ENCODE measurements at places on chromosomes 1 and 21. TPM values are rescaled to one million over a fixed set of nuclear protein-coding genes. Genes with fewer than 3 reads are reported as not detected.

DNA sequence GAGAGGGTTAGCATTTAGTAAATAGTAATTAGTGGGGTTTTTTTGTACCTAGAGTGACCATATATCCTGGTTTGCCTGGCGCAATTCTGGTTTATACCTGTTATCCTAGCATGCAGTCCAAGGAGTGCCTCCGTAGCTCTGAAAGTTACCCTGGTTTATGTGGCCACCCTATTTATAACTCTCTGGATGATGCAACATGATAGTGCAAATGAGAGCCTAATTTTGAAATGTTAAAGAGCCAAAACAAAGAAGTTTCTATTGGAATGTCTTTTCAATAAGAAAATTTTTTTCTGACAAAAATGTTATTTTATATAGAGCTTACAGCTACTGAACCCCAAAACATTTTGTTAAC lies 5.7 kb downstream of the AHCYL1 start:
- no peak for DNase-seq

The NT5C1A gene
- not detected for total RNA-seq

- DNase-seq = peak; percentile 94
Measured at GRCh38 chr1:172254521-172255222, 165.8 kb upstream of the C1orf105 start.

- DNase-seq = no peak
Measured at GRCh38 chr21:31795992-31796391, 64.1 kb upstream of the SCAF4 start.

The URB2 gene
- 6.4 TPM for total RNA-seq

DNA sequence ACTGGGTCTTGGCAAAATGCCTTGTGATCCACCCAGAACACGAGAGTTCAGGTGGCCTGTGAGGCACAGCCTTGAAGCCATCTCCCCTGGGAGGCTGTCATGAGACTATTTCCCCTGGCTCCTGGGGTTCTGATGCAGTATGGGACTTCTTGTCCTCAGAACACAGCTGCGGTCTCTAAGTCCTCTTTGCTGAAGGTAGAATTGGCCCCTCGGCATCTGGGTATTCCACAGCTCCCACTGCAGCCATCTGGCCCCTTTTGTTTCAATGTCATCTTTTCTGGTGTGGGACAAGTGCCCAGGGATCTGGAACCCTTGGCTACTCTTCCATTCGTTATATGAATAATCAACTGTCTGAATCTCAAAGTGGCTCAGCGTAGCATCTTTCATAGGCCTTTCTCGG lies 17.0 kb upstream of the LY9 start:
- no peak for DNase-seq

DNA sequence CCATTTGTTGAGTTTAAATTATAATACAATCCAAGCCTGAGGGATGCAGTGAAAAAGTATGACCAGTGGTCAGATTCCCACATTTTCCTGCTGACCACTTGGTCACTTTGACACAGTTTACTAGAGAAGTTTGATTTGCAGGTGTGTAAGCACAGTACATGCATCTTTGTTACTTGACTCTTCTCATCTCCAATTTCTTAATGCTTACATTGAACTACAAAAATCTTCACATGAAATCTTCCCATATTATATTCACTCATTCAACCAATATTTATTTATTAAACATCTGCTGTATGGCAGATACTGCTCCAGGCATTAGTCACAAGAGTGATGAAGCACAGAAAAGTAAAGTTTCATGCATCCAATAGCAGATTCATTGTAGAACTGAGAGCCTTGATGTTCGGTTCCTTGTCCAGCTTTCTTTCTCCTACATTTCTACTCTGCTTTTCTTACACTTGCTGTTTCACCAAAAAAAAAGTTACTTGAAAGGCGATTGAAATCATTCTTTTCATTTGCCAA lies 211.7 kb downstream of the NFIA start:
- no peak for DNase-seq

DNA sequence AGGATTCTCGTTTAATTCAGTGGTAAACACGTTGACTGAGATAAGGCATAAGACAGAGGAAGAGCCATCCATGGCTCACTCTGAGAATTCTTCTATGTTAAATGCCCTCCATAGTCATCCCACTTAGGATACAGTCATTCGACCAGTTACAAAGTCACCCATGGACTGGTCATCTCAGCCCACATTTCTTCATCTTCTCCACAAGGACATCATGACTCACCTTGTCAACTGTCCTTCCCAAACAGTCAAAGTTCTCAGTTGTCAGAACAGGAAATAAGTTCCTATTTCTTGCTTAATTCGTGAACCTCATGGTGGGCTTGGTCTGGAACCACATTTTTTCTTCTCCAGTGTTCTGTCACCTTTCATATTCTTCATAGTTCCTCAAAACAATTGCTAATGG lies 133.2 kb downstream of the TGFB2 start:
- DNase-seq = peak; percentile 82

DNA sequence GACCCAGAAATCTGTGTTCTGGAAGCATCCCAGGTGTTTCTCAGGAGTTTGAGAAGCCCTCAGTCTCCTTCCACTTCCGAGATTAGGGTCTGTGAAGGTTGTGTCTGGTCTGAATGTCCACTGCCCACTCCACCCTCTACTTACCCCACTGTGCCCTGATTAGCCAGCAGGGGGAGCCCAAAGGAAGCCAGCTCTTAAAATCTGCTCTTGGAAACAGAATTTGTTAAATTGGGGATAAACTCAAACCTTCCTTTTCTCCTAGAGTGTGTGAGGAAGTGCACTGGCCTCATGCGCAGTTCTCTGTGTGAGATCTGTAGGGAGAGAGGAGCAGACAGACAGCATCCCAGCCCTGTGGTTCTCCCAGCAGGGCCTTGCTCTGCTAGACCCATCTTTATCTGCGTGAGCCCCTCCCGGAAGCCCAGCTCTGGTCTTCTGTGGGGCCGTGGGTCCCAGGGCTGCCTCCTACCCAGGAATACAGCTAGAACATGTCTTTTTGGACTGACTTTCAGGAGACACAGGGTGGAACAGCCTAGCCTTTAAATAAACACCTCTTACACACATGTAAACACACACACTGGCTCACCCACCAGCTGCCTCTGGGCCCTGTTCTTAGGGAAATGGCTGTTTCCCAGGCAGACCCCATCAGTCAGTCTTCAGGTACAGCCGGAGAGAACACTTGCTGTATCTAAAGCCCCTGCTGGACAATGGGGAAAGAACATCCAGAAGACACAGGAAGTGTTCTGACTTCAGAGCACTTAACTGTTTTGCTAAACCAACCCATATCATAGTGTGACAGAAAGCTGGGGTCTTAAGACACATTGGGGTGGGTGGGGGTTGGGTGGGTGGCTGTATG lies 52.2 kb downstream of the SMYD2 start:
- peak; percentile 63 for DNase-seq

- DNase-seq = no peak
Measured at GRCh38 chr1:150282558-150282958, 204 bp downstream of the CIART start.

The PLA2G4A gene
- 10.2 TPM for total RNA-seq

DNA sequence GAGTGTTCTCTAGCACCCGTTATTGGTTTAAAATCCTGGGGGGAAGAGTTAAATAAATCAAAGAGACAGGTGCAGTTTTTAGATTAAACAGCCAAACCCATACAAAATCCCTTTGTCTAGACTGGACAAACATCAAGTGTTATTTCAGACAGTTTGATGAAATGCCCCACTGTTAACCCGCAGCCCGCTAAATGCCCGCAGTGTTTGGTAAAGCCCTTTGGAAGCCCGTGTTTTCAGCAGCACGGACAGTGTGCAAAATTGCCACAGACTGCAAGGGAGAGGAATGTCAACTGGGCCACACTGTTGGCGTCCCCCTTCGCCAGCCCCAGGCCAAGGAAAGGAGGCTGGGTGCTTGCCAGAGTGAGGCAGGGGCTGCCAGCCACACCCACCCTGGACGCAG lies 26.6 kb downstream of the AJAP1 start:
- no peak for DNase-seq

- no peak for DNase-seq
Measured at GRCh38 chr1:160578175-160578524, 1.1 kb downstream of the CD84 start.

DNA sequence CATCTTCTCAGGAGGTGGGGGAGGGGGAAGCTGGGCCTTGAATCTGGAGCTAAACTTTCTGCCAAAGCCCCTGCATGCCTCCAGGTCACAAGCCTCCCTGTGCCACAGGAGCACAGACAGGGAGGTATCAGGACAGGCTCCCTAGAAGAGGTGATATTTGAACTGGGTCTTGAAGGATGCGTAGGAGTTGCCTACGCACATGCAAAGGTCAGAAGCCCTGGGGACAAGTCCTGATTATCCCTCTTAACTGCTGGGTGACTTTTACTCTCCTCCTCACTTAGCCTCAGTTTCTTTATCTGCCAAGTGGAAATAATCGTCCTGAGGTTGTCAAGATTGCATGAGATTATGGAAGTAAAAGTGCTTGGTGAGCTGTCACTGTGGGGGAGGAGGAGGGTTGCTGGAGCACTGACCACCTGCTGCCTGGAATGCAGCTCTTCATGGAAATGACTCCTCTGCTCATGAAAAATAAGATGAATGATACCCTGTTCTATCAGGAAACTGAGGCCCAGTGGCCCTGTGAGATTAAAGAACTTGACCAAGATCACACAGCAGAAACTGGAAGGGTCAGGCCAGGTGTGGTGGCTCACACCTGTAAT lies 50.6 kb upstream of the LAPTM5 start:
- peak; percentile 26 for DNase-seq

DNA sequence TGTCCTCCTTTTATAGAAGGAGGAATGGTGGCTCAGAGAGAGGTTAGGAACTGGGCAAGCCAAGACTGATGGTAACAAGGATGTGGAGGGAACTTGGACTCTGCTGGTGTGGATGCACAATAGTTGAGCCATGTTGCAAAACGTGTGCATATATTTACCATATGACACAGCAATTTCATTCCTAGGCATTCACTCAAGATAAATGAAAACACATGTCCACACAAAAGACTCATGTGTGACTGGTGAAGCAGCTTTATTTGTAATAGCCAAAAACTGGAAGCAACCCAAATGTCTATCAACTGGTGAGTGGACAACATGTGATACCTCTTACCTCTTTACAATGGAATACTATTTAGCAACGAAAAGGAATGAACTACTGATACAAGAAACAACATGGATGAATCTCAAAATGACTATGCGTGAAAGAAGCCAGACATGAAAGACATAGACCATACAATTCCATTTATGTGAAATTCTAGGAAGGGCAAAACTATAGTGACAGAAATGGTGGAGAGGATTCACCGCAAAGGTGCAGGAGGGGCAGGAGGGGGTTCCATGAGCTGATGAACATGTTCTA lies 36.2 kb downstream of the CAMK2N1 start:
- no peak for DNase-seq

The HSD3B2 gene
- not detected for total RNA-seq

DNA sequence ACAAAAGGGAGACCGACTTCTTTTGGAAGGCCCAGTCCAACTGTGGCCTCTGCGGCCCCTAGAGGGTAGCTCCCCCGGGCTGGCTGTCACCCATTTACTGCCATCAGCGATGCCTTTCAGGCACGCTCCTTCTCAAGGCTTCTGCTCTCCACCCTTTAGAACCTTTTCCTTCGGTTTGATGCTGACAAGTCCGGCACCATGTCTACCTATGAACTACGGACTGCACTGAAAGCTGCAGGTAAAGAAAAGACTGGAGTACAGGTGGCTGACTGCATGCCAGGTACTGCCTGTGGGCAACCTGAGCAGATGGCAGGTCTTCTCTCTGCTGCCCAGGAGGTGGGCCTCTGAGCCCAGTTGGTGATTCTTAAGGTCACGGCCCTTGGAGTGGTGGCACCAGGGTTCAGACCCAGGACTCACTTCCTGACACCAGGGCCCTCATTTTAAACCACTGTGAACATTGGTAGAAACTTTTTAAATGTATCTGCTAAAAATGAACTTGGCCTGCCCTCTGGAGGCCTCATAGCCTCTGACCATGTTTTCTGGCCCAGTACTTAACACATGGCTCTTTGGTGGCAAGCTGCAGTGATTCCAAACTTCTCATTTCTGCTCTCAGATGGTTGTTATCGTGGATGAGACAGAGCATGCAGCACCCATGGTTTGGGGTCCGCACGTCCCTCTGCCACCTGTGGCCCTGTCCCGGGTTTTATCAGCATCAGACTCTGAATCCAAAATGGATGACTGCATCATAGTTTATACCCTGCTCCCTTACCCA lies 45.7 kb downstream of the CAPN9 start:
- DNase-seq = peak; percentile 20

DNA sequence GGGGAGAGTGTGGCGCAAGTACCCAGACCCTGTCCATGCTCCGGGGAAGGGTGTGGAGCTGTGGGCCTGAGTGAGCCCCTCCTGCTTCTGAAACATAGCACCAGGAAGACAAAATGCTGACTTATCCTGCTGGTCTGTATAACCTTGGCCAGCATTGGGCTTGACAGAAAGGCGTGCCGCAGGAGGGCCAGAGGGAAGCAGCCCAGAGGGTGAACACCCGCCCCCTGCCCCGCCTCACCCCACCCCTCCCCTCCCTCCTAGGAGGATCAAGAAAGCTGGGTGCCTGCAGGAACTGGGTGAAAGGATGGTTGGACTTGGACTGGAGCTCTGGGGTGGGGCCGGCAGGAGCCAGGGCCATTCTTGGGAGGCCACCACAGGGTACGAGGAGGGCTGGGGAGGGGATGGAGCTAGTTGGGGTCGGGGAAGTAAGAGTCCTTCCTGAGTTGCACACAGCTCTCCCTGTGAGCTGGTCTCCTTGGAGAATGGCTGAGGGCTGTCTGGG lies 27.1 kb downstream of the PTPRF start:
- no peak for DNase-seq

- DNase-seq = peak; percentile 32
Measured at GRCh38 chr1:65020774-65021173, 54.4 kb upstream of the JAK1 start.

- DNase-seq = peak; percentile 73
Measured at GRCh38 chr1:57824535-57824934, 400.7 kb upstream of the DAB1 start.

DNA sequence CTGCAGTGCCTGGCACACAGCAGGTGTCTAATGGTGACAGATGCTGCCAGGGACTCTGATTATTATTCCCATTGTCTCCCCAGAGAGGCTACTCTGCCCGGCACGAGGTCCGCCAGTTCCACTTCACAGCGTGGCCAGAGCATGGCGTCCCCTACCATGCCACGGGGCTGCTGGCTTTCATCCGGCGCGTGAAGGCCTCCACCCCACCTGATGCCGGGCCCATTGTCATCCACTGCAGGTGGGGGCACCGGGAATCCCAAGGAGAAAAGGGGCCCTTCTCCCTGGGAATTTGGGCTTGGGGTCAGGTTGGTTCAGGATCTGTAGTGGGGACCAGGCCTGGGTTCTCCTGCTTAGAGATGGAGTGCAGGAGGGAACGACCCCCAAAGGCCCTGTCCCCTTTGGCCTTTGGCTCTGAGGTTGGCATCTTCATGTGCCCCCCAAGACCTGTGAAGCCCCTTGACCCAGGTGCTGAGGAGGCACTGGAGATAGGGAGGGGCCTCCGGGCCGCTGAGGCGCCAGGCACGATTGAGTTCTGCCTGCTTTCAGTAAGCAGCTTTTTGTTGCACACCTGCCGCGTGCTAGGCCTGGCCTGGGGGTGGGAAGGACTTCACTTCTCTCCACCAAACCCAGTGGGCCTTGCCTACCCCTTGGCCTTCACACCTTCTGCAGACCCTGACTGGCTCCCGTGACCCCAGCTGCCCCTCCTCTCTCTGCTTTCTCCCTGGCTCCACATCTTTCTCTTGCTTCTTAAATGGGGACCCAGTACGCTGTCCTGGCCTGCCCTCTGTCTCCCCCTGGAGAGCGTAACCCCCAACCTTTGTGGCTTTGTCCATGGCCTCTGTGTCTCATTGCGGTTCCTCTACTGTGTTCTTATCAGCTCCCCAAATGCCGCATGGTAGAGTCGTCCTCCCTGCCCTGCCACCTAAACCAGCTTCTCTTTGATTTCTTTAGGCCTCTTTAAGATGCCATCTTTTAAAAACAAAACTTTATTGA lies 76.4 kb downstream of the PTPRU start:
- no peak for DNase-seq

The JTB gene
- total RNA-seq = 415 TPM

The CCDC181 gene
- 0.37 TPM for total RNA-seq

The PLA2G2D gene
- not detected for total RNA-seq
